LHCN-M2 (cell line): ENCODE measurements at places on chromosomes 2 and 18.

DNA sequence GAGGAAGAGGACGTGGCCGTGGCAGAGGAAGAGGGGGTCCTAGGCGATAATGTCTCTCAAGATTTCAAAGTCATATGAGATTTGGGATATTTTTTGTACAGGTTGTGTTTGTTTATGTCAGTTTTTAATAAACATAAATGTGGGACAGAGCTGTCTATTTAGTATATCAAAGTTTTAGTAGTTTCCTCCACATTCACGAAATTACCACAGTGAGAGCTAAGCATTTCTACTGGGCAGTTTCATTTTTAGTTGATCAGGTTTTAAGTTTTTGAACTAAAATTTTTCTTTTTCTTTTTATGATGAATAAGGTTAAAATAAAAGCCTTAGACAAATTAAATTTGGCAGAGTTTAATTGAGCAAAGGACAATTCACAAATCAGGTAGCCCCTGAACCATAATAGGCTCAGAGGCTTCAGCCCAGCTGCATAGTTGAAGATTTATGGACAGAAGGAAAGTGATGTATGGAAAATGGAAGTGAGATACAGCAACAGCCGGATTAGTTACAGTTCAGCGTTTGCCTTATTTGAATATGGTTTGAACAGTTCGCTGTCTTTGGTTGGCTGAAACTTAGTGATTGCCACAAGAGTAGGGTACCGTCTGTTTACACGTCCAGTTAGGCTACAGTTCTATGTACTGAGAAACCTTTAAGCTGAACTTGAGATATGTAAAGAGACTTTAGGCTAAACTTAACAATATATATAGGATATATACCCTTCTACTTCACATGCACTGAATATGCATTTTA lies 17.1 kb downstream of the SNRPD1 start:
- no peak for DNase-seq

DNA sequence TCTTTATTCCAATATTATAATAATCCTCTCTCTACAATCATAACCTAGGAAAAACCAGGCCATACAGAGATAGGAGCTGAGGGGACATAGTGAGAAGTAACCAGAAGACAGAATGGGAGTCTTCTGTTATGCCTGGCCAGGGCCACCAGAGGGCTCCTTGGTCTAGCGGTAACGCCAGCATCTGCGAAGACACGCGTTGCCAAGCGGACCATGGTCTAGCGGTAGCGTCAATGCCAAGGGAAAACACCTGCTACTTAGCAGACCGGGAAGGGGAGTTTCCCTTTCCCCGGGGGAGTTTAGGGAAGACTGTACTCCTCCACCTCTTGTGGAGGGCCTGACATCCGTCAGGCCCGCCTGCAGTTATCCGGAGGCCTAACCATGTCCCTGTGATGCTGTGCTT lies 36.6 kb downstream of the ARL6IP6 start:
- no peak for DNase-seq

- no peak for DNase-seq
Measured at GRCh38 chr2:99891428-99891780, 251.0 kb downstream of the AFF3 start.

- DNase-seq = no peak
Measured at GRCh38 chr2:234814374-234814773, 137.4 kb upstream of the SH3BP4 start.

GRCh38 chr2:98482362-98482761 lies 37.7 kb downstream of the INPP4A start:
- DNase-seq = no peak

GRCh38 chr2:37774976-37775907 lies 103.8 kb upstream of the CDC42EP3 start:
- DNase-seq = no peak

DNA sequence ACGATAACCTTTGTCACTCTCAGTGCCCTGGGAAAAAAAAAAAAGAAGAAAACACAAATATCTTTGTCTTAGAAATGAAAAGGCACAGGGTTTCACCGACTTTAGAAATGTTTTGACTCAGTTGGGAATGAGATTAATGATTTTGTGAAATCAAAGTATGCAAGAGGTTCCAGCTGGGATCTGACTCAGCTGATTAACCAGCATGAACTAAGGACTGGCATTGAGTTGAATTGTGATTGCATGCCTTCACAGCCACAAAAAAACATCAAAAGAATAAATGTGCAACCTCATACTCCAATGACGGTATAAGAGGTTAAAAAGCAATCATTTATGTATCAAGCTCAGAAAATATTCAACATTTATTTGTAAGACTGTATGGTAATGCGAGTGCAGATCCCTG lies 566.6 kb upstream of the DSEL start:
- peak; percentile 78 for DNase-seq

- no peak for DNase-seq
Measured at GRCh38 chr2:29733965-29734364, 187.4 kb downstream of the ALK start.

DNA sequence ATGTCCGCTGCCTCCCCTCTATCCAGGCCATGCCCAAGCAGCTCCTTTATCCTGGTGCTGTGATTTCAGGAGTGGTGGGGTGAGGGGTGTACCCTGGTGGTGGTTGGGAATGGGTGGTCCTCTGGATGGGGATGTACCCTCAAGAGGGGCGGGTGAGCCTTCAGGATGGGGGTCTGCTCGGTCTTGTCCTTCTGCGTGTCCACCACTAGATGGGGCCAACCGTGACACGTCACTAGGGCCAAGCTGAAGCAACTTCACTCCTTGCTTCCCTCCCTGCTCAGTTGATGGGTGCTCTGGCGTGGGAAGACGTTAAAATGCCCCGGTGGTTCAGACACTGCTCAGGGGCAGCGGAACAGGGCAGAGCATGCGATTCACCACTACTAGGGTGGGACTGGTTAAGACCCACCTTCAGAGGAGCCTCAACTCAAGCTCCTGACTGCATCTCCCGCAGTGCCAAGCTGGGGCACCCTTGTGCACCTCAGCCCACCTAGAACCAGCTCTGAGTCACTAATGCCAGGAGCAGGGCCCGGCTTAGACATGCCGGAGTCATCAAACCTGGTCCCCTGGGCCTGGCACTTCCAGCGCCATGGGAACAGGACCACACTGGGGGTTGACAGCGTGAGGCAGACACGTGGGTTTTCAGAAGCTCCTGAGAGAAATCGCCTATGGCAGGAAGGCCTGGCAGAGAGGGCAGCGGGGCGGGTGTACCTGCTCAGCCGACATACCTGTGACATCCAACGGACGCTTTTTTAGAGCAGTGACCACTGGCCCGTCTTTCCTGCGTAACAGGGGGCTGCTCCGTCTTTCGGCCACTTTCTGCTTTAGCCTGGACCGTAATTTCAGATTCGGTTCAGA lies 256.7 kb downstream of the HDAC4 start:
- peak; percentile 14 for DNase-seq

DNA sequence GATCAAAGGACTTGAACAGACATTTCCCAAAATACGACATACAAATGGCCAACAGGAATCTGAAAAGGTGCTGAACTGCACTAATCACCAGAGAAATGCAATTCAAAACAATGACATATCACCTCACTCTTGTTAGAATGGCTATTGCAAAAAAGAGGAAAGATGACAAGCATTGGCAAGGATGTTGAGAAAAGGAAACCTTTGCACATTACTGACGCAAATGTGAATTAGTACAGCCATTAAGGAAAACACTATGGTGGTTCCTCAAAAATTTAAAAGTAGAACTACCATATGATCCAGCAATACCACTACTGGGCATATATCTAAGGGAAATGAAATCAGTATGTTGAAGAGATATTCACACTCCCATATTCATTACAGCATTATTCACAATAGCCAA lies 57.7 kb upstream of the ASPRV1 start:
- no peak for DNase-seq

DNA sequence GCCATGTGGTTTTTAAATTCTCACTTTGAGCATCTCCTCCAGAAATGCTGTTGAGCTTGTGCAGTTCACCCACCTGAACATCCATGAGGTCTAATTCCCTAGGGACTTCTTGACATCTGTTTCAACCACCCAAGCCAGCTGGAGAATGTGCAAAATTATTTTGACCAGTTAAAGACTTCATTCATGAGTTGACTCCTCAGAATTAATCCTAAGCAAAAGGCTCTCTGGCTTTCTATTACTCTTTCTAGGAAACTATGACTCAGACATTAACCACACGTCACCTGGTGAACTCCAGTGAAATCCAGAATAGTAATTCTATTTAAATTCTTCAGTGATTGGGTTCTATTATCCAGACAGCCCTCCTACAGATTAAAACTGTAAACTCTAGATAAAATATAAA lies 247.5 kb downstream of the NBAS start:
- peak; percentile 76 for DNase-seq

DNA sequence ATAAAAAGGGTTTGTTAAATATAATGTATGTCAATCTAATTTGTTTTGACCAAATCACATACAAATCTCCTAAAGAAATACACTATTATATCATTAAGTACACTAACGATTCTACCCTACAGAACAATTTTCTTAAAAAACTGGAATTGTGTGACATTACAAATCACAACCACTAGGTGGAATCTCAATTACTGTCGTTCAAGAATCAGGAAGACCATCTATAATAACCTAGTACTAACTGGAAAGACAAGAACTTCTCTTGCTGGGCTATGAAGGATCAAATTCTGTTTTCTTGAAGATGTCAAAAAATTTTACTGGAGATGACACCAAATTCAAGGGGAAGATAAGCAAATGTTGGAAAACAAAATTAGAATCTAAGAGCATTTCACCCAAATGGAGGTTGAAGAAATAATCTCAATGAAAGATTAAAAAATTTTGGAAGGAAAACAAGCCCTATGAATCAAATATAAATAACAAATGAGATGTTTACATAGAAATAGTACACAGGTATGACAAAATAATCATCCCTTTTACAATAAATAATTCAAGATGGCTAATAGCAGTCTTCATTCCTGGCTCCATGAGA lies 110.9 kb downstream of the STK39 start:
- DNase-seq = peak; percentile 59

DNA sequence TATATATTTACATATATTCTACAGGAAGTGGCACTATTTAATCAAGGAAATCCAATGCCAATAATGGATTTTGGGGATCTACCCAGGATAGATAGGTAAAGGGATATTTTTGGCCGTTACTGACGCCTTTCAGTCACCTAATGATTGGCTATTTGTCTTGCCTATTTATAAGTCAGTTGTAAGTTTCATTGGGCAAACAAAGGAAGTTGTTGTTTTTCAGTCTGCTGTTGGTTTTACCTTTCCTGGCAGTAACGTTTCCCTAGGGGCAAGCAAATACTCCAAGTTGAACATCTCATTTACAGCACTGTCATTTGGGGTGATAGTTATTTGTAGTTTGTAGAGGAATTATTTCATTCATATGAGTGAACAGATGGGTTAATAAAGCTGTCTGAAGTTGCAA lies 17.0 kb upstream of the LANCL1 start:
- no peak for DNase-seq

GRCh38 chr2:191446910-191447309 lies 201.7 kb downstream of the MYO1B start:
- no peak for DNase-seq

- DNase-seq = no peak
Measured at GRCh38 chr2:188345831-188346458, 54.3 kb downstream of the GULP1 start.

- no peak for DNase-seq
Measured at GRCh38 chr2:7844414-7844965, 837.4 kb upstream of the ID2 start.

DNA sequence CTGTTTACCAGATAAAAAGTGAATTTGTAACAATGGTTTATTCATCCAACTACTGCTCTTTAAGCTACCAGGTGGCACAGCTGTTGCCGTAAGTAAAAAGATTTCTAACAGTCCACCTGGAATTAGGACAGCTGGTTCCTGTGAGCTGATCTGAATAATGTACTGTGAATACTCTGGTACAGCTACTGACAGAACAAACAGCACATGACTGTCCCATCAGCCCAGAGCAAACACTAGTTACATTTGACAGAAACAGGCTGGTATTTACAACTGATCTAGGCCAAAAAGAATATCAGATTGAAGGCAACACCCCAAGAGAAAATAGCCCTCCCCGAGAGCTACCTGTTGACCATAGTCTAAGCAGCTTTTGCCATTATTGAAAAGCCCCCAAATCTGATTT lies 840.4 kb downstream of the CPS1 start:
- no peak for DNase-seq

- DNase-seq = no peak
Measured at GRCh38 chr2:85935170-85935745, 46.5 kb upstream of the ST3GAL5 start.

- DNase-seq = no peak
Measured at GRCh38 chr2:221431477-221431876, 140.6 kb downstream of the EPHA4 start.

GRCh38 chr2:105504459-105504858 lies 105.6 kb upstream of the FHL2 start:
- no peak for DNase-seq

GRCh38 chr2:173874894-173875237 lies 90.3 kb downstream of the SP3 start:
- no peak for DNase-seq

DNA sequence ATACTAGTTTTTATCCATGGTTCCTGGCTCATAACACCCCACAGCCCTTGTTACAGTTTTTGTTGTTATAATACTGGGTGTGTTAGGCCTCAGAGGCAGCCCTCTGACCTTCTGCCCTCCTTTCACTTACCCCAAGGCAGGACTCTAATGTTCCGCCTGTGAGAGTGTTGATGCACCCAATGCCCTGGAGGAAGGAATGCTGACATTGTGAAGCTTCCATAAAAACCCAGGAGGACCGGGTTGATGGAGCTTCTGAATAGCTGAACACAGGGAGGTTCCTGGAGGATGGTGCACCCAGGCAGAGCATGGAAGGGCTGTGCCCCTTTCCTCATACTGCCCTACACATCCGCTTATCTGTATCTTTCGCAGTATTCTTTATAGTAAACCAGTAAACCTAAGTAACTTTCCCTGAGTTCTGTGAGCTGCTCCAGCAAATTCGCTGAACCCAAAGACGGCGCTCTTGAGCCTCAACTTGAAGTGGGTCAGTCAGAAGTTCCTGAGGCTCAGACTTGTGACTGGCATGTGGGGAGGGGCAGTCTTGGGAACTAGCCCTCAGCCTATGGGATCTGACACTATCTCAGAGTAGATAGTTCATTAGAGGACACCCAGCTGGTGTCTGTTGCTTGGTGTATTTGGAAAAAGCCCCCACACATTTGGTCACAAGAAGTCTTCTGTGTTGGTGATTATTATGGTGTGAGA lies 10.4 kb downstream of the STON1 start:
- DNase-seq = no peak

DNA sequence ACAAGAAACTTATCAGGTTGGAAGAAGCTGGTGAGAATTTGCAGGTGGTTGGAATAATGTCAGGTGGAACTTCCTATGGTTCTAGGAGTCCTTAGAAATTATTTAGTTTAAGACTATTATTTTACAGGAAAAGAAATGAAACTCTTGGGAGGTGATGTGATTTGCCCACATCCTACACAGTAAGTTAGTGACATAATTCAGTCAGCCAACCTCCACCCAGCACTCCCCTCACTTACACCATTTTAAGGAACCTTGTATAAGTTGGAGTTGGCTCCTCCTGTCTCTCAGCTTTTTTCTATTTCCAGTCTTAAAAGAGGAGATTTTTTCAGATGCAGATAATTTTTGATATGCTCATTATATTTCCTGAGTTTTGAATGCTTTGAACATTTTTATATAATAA lies 86.4 kb downstream of the SKA1 start:
- DNase-seq = no peak

- no peak for DNase-seq
Measured at GRCh38 chr2:136101042-136101441, 16.9 kb downstream of the CXCR4 start.
